ENCODE measurements at places on chromosomes 6 and 20.

DNA sequence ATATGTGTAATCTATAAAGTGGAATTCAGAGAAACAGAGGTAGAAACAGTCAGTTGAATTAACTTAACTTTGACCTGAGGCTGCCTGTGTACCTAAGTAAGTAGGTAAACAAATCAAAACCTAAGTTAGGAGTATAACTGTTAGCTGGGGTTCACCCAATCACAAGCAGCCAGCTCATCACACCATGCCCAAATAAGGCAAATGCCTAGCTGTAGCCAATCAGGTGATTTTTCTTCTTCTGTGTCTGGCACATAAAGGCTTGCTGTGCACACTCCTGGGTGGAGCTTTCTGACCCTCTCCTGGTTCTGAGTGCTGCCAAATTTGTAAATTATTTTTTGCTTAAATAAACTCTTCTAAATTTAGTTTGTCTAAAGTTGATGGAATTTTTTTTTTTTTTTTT, 54.7 kb upstream of the TRIM39 start:
- DNase-seq: no peak

DNA sequence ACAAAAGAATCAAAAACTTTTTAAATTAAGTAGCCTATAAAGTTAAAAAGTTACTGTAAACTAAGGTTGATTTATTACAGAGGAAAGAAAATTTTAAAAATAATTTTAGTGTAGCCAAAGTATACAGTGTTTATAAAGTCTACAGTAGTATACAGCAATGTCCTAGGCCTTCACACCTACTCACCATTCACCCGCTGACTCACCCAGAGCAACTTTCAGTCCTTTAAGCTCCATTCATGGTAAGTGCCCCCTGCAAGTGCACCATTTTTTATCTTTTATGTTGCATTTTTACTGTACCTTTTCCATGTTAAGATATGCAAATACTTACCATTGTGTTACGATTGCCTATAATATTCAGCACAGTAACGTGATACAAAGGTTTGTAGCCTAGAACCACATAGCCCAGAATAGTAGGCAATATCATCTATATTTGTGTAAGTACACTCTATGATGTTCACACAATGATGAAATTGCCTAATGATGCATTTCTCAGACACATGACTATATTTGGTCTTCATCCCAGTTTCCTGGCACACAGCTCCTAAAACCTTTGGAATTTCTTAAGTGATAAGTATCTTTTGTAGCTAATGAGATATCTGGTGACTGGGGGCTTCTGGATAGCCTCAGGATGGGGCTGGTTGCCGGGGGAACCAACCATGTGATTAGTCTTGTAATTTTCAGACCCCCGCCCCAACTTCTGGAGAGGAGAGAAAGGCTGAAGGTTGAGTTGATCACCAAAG, 111.0 kb downstream of the MRPL14 start:
- DNase-seq: no peak

DNA sequence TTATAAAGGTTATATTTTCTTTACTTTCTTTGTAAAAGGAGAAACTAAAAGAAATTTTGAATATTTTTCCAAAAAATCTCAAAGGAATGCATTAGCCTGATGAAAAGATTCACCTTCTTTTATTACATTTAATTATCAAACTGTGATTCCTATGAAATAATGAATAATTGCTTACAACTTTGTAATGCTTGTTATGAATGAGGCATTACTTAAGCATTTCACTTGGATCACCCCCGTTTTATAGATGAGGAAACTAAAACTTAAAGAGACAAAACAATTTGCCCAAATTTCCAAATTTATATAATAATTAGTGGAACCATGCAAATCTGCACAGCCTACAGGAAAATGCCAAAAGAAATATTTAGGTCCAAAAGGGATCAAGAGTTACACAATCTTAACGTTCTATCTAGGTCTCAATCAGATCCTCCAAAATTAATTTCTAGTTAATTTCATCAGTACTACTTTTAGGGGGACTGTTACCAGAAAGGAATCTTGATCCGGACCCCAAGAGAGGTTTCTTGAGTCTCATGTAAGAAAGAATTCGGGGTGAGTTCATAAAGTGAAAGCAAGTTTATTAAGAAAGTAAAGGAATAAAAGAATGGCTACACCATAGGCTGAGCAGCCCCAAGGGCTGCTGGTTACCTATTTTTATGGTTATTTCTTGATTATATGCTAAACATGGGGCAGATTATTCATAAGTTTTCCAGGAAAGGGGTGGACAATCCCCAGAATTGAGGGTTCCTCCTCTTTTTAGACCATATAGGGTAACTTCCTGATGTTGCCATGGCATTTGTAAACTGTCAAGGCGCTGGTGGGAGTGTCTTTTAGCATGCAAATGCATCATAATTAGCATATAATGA, 288.0 kb downstream of the ADGB start:
- no peak for DNase-seq

DNA sequence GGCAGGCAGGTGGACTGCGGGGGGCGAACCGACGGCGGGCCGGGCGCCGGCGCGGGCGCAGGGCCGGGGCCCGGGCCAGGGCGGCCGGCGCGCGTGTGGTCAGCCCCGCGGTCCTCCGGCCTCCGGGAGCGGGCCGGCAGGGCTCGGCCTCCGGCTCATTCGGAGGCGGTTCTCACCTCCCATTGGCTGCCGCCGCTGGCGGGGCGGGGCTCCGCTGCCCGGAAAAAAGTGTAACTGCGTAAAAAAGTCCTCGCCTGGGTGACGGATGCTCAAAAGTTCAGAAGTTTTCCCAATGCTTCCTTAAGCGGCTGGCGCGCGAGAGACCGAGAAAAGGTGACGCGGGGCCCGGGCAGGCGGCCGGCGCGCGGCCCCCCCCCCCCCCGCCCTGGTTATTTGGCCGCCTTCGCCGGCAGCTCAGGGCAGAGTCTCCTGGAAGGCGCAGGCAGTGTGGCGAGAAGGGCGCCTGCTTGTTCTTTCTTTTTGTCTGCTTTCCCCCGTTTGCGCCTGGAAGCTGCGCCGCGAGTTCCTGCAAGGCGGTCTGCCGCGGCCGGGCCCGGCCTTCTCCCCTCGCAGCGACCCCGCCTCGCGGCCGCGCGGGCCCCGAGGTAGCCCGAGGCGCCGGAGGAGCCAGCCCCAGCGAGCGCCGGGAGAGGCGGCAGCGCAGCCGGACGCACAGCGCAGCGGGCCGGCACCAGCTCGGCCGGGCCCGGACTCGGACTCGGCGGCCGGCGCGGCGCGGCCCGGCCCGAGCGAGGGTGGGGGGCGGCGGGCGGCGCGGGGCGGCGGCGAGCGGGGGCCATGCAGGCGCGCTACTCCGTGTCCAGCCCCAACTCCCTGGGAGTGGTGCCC, at the start of gene FOXC1:
Gene FOXC1, plus strand, starts transcription at position 268 of the 849 bp plus-strand sequence. Its CDS starts 531 bp downstream, at position 799.
- peak; percentile 77 for DNase-seq

GRCh38 chr6:161276605-161277155, 2.8 kb upstream of the AGPAT4 start:
- no peak for DNase-seq

- no peak for DNase-seq
These were observed 523.2 kb upstream of the JARID2 start for GRCh38 chr6:14722704-14723103.

GRCh38 chr20:3687655-3688054, 5.8 kb upstream of the ADAM33 start:
- no peak for DNase-seq

DNA sequence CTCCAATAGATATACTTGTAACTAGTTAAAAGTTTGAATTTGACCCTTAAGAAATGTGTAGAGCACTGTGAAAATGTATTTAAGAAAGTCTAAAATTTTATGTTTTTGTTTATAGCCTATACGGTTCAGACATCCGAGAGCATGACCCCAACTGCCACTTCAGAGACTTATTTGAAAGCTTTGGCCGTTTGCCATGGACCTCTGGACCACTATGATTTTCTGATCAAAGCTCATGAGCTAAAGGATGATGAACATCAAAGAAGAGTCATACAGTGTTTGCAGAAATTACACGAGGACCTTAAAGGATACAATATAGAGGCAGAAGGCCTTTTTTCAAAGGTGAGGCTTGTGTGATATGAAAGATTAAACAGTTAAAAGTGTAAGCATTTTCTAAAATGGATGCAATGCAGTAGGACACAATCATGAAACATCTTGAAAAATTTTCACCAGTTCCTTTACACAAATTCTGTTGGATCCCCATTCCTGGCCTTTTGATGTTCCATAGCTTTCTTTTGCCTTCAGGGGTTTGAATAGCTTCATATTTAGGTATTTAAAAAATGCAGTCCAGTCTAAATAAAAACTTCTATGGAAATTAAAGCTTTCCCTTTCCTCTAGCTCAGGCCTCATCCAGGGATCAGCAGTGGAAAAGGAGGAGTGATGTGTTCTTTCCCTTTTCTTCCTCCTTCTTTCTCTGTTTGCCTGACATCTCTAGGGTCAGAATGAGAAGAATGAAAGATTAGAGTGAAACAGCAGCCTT, 29.0 kb downstream of the AFG1L start:
- no peak for DNase-seq

GRCh38 chr6:14889611-14890593, 356.0 kb upstream of the JARID2 start:
- DNase-seq: no peak

DNA sequence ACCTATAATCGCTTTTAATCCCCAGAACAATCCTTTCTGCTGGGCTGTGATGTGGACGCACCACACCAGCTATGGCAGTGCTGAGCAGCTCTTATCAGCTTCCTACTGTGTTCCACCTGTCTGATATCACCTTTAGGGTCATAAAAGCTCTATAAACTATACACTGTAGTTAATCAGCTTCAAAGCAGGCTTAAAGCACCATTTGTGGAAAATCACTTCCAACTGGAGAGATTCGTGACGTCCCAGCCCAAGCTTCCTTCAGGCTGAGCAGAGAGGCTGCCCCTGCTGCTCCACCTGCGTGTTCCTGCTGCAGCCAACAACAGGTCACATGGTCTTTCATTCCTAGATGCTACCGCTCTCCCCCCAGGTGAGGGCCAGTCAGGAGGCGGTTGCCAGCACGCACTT, 156.5 kb downstream of the SMOC2 start:
- no peak for DNase-seq

DNA sequence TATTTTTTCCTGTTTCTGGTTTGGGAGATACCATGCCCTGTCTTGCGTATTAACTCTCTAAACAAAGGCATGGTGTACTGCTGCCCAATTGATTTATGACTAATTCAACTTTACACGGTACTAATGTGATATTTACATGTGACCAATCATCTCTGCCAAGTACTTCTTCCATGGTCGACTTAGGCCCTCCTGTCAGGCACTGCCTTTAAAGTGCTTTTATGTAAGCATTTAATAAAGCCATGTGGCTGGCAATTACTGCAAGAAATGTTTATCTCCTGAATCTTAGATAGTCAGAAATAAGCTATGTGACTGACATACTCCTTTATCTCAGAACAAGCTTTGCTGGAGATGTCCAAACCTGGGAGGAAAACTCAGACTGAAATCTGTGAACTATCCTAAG, 323.4 kb downstream of the BTBD3 start:
- DNase-seq: no peak

- DNase-seq: no peak
These were observed 3.3 kb downstream of the SYCP2L start for GRCh38 chr6:10890151-10890550.

- no peak for DNase-seq
These were observed 14.9 kb downstream of the AARS2 start for GRCh38 chr6:44298055-44298803.

- DNase-seq: no peak
These were observed 120.1 kb downstream of the IRF4 start for GRCh38 chr6:511488-512137.

- no peak for DNase-seq
These were observed 40.6 kb downstream of the SPATA2 start for GRCh38 chr20:49874696-49875095.

DNA sequence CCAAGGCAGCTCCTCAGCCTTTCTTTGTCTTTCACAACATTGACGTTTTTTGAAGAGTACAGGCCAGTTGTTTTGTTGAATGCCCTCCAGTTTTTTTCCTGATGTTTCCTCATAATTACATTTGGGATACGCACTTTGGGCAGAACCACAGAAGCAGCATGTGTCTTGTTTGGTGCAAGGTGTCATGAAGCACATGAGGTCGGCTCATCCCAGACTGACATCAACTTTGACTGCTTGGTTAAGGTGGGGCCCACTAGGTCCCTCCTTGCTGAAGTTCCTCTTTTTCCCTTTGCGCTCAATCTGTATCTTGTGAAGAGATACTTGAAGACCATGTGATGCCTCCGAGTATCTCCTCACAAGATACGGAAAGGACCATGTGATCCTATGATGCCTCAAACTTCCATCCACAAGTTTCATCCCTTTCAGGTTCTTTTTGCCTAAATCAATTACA, 10.5 kb downstream of the SNAI1 start:
- no peak for DNase-seq

GRCh38 chr20:59269411-59270025, 30.9 kb upstream of the EDN3 start:
- DNase-seq: no peak

- no peak for DNase-seq
These were observed 52.9 kb downstream of the FAM83B start for GRCh38 chr6:54899442-54899841.

- DNase-seq: no peak
These were observed 48.0 kb downstream of the MAPK14 start for GRCh38 chr6:36075656-36076055.

GRCh38 chr20:34143951-34144350, 31.9 kb upstream of the EIF2S2 start:
- no peak for DNase-seq

DNA sequence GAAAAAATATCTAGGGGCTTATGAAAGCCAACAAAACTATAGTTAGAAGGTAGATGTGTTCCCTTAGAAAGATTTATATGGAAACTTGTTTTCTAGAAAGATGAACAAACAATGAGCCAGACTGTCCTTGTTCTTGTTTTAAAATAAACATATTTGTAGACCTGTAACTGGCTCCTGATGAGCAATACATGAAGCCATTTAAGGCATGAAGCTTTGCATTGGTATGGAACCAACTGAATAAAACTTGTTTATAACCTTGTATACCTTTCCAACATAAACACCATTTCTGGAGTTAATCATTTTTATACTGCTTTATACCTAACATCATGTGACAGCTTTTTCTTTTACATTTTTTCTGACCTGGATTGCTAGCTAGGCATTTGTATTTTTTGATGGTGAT, 247.8 kb downstream of the PRL start:
- DNase-seq: no peak

- DNase-seq: no peak
These were observed 156.2 kb downstream of the SOX4 start for GRCh38 chr6:21749754-21750153.

DNA sequence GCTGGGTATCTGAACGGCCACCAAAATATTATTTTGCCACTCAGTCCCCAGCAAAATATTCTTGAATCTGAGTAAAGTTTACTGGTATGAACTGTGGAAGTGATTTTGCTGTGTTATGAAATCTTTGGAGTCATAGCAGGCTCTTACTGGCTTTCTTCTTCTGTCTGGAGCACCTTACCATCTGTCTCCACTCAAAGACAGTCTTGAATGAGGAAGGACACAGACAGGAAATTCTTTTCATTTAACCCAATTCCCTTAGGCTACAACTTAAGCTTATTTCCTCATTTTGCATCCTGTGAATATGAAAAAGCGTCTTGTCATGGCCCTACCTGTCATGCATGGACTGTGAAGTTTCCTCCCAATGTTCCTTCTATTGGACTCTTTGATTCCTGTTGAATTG, 24.7 kb downstream of the FNDC1 start:
- DNase-seq: no peak

- no peak for DNase-seq
These were observed 317.0 kb downstream of the CDC5L start for GRCh38 chr6:44704240-44705150.

GRCh38 chr6:41720262-41720620, 15.2 kb downstream of the TFEB start:
- DNase-seq: no peak
